ENCODE measurements at places on chromosomes 13 and 19.

GRCh38 chr13:113548171-113548641 lies 36.3 kb upstream of the TFDP1 start:
- DNase-seq, result no peak

- DNase-seq, result peak; percentile 28
These were observed 12.3 kb downstream of the HRC start for GRCh38 chr19:49142866-49143335.

- DNase-seq, result no peak
These were observed 646.2 kb upstream of the MIR17HG start for GRCh38 chr13:90701264-90701663.

- DNase-seq, result no peak
These were observed 16.0 kb downstream of the CRTC1 start for GRCh38 chr19:18699403-18700054.

DNA sequence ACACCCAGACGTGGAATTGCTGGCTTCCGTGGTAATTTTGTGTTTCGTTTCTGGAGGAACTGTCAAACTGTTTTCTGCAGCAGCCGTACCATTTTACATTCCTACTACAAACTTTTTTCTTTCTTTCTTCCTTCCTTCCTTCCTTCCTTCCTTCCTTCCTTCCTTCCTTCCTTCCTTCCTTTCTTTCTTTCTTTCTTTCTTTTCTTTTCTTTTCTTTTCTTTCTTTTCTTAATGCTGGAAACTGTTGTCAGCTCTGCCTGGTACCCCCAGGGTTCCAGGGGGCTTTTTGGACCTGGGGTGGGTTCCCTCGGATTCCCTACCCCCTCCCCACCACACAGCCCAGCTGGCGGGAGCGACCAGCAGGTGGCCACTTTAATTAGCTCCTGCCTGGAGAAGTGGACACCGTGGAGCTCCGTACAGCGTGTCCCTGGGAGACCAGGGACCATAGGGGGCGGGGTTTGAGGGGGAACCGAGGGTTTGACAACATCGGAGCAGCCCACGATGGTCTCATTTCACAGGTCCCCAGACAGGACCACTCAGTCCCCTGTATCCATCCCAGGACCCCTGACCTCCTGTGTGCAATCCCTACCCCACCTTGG lies 24.4 kb downstream of the CELF5 start:
- DNase-seq, result no peak

DNA sequence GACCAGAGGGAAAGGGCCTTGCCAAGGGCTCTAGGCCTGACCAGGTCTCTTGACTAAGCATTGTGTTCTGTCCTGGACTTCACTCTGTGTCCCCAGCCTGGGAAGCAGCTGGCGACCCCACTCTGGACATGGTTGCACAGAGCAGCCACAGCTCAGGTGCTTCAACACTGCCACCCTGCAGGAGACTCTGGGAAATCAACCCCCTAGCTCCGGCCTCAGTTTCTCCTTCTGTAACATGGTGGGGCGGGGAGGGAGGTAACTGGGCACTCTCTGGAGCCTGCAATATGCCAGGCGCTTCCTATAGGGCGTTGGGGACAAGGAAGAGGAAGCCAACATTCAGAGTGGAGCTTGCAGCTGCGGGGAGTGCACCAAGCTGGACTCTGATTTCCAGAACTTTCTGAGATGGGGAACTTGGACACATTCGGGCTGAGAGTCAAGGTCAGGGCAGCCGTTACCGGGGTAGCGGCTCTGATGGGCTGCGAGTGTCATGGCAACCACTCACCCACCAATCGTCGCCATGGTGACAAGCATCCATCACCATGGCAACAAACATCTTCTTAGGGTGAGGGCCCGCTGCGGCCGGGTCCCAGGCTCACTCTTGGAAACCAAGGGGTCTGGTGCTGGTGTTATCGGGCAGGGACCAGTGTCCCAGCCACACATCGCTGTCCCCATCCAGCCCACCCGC lies 12.8 kb downstream of the F2RL3 start:
- DNase-seq, result no peak

DNA sequence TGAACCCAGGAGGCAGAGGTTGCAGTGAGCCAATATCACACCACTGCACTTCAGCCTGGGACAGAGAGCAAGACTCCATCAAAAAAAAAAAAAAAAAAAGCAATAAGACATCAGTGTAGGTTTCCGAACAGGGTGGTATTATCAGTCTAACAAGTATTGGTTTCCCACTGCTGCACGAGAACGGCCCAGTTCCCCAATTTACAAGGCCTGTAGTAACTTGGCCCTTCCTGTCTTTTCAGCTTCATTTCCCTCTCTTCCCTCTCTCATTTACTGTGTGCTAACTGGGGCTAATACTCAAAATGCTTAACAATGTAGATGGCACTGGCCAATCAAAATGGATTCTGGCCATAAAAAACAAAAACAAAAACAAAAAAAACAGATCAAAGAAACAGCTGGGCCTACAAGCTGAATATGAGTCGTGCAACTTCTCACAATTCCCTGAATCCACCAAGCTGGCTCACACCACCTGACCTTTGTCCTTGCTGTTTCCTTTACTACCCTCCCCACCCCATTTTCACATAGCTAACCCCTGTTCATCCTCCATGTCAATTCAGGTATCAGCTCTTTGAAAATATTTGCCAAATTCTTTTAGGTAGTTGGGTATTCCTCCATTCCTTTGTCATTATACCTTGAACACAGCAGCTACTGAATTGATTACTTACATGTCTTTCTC lies 2.4 kb downstream of the TEX101 start:
- no peak for DNase-seq

- no peak for DNase-seq
These were observed 11.1 kb downstream of the FTL start for GRCh38 chr19:48975947-48976847.

- no peak for DNase-seq
These were observed 972.1 kb upstream of the PRR20A start for GRCh38 chr13:56168581-56168980.

GRCh38 chr19:19540715-19541515 lies 2.9 kb downstream of the CILP2 start:
- peak; percentile 60 for DNase-seq

DNA sequence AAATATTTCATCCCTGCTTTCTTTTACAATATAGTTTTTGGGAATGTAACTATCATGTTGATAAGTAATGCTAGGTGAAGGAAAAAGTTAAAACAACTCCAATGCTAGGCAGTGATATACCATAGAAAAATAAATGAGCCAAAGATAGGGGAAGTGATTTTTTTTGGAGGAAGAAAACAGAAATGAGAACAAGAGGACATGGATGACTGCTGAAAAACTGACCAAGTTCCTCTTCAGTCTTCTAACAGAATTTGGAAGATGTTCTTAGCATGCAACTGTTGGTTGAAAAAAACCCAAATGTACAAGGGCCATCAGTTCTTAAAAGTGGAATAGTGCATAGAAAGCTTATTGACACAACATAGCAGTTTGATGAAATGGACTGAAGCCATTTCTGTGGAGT lies 262.5 kb upstream of the STARD13 start:
- no peak for DNase-seq

- DNase-seq, result no peak
These were observed 81.2 kb upstream of the ABCC4 start for GRCh38 chr13:95382411-95382810.

GRCh38 chr19:19997656-19998268 lies 41.5 kb downstream of the ZNF682 start:
- peak; percentile 10 for DNase-seq

DNA sequence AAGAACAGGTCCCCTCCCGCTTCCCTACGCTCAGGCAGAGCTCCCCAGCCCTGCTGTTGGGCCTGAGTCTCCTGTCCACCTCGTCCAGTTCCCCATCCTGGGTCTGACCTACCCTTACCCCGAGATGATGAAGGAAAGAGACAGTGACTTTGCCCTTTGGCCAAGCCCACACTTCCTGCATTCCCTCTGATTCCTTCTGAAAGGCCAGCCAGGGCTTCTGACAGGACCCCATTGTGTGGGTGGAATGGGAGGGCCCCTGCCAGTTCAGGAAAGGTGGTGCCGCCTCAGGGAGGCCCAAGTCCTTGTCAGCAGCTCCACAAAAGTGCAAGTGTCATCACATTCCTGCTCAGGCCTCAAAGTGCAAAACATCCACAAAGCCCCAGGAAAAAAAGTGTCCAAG lies 177.8 kb downstream of the PAN3 start:
- no peak for DNase-seq

- DNase-seq, result no peak
These were observed 2.2 kb upstream of the FBL start for GRCh38 chr19:39848392-39848791.

- no peak for DNase-seq
These were observed 106.2 kb downstream of the VWA8 start for GRCh38 chr13:41854758-41855157.

GRCh38 chr13:33441015-33441414 lies 155.5 kb upstream of the STARD13 start:
- no peak for DNase-seq

DNA sequence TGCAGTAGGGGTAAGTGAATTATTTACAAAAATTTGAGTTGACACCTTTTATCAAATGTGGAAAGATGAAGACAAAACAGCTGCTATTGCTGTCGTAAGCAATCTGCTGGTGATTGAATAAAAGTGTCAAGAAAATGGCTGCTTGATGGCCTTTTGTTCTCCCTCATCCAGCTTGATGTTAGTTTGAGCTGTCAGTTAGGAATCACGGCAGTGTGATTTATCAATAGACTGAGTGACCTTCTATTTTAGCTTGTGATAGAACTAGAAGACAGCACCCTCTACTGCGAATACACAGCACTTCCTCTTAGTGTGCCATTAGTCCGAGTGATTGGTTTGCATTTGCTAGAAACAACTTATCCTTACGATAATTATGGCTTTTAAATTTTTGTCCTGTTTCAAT lies 76.3 kb downstream of the MZT1 start:
- DNase-seq, result no peak

DNA sequence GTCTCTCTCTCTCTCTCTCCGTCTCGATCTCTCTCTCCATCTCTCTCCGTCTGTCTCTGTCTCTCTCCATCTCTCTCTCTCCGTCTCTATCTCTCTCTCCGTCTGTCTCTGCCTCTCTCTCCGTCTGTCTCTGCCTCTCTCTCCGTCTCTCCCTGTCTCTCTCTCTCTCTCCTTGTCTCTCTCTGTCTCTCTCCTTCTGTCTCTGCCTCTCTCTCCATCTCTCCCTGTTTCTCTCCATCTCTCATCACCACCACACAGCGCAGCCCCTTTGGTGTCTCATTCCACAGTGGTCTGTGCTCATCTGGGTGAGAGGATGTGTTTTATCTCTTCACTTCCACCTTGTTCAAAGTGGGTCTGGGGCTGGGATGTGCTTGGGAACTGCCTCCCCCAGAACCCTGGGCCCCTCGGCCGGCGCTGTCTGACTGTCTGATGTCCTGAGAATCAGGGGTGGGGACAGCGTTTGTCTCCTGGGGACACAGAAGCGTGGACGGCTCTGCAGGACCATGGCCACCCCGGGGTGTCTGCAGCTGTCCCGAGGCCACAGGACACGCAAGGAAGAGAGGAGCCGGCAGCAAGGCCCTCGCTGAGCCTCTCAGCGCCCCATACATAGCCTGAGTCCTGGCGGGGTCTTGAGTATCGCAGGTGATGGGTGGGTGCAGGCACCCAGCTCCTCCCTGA lies 40.2 kb upstream of the C13orf46 start:
- DNase-seq, result no peak

DNA sequence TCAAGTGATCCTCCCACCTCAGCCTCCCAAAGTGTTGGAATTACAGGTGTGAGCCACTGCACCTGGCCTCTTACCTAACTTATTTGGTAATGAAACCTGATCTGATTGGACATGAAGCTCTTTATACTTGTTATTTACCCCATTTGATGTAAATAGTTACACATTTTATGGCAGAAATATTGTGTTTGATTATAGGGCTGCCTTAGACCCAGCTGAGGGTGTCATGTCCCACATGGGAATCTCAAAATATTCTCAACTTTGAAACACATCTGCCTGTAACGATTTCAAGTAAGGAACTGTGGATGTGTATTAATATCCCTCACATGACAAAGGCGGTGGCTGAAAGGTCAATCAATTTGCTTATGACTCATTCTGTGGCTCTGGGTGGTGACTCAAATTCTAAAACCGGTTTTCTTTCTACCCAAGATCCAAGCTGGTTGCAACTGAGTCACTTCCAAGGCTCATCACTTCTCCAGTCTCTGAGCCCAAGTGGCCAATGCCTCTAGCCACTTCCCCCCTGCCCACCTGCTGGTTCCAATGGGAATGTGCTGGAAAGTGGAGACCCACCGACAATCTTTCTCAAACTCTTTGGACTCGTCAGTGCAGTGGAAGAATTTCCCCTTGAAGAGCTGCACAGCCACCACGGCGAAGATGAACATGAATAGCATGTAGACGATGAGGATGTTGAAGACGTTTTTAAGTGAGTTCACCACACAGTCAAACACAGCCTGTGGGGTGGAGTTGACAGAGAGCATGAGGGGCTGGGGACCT lies 110.9 kb downstream of the IER2 start:
- no peak for DNase-seq

- no peak for DNase-seq
These were observed 73.7 kb downstream of the COG6 start for GRCh38 chr13:39729156-39729555.

DNA sequence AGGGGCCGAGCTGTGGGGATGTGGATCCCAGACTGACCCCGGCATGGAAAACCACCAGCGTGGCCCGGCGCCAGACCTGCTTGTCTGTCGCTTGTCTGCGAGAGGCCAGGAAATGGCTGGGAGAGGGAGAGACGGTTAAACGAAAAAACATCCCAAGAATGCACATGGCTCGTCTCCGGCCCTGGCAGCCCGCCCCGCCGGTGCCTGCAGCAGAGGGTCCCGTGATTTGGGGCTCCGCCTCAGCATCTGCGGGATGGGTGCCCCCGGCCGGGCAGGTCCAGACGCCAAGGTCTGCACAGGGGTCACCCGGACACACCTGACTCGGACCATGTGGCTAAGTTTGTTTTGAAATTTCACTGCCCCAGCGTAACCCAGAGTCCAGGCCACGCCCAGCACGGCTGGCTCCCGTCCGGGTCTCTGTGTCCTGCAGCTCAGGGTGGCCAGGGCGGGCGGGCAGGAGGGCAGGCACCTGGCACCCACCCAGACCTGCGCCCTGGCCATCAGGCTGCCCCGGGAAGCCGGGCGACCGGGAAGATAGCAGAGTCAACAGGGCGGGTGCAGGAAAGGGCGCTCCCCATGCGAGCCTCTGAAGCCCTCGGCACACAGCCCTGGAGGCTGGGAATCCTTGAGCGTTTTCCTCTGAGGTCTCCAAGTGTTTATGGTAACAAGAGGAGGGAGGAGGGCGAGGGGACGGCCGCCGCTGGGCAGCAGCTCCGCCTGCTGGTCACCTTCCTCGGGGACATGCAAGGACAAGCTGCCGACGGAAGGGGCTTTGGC lies 103.2 kb downstream of the GADD45B start:
- DNase-seq, result peak; percentile 40

DNA sequence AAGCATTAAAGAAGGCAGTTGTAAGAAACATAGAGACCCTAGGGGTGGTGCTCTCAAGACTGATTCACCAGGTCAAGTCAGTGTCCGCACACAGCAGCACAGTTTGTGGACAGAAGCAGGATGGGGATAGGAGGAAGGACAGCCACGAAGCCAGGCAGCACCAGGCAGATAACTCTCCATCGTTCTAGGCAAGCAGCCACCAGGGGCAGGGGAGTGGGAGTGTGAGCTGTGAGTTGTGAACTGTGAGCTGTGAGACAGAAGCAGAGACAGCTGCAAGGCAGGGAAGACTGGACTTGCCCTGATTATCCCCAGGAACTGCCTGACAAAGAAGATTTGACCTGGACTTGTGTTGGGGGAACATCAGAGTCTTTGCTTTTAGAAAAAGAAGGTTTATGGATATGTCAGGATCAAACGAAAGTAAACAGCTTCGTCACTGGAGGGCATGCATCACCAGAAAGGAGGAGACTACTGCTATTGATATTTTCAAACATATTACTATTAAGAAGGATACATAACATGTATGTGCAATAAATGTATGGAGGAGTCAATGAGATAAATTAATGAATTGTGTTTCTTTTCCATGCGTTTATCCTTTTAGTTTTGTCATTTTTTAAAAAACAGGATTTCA lies 286.1 kb downstream of the IRS2 start:
- DNase-seq, result no peak
